NCI-H1694 treated with DMSO at 0.1 percent for 48 hours (cell line): ENCODE measurements at places on chromosomes 1 and 21.

DNA sequence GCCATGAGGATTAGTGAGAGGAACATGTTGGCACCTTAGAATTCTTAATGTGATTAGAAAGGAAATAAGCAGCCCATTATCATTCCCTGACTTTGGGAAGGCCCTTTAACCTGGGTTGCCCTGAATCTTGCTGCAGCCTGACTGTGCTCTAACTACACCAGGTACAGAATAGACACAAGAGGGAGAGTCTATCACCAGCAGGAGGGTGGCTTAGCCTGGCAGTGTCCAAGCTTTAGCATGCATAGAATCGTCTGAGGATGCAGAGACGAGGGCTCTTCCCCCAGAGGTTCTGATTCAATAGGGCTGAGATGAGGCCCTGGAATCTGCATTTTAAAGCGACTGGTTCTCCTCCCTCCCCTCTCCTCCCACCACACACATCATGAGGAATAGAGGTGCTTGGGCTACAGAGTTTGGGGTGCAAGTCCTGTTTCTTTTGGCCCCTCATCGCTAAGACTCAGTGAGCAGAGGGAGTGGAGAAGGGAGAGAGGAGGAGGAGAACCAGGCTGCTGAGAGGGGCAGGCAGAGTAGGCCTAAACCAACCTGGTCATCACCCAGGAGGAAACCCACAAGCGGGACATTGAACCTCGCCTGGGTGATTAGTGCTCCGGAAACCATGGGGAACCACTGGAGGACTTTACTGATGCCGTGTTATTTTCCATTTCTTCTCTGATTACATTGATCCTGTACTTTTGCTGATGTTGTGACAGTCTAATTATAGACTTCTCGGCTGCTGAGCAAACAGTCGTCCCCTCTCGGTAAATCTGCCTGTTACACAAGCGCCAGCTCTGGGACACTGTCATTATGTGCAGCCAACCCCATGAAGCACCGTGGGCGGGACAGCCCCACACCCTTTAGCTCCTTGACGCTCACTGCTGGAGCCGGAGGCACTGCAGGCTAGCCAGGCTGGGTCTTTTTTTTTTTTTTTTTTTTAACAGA is 6.3 kb upstream of the TENT5C start:
- no peak for DNase-seq

DNA sequence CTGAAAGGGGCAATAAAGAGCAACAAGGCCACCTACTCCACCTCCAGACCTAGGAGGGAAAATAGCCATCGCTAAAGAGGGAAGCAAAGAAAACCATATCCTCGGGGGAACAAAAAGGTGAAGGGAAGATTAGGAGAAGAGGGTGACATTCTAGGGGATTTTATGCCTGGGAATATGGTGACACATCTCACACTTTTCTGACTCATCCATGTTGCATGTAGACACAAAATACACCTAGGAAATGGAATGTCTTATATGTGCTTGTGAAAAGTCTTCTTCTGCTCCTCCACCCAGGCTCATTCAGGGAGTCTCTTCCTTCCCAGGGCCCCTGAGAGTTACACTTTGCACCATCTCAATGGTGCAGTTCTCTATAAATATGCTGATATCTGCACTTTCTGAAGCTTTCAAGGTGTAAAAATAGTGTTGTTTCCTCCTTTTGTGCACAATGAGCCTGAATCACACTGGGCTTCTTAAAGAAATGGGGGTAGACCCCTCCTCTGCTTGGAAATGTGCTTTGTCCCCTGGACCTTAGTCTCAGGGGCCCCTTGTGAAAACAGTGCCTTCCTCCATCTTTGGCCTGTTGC is 195.9 kb downstream of the CYYR1 start:
- no peak for DNase-seq

- no peak for DNase-seq
These were observed 89.2 kb downstream of the RIPK4 start for GRCh38 chr21:41677671-41678015.

GRCh38 chr1:154167461-154167860 is 12.6 kb upstream of the NUP210L start:
- no peak for DNase-seq

DNA sequence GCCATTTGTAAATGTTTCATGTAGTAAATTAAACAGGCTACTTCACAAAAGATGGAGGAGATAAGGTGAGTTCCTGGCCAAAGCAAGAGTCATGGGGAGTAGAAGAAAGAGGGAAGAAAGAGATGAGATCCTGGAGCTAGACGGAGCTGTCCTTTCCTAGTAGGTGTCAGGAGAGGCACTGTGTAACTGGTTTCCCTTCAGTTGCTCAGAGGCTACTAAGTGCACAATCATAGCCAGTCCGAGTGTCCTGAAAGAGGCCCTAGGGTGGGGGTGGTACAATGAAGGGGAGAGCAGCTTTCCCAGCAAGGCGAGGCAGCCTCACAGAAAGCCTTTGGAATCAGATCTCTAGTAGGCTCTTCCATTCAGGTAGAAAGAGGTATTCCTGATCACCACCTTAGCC is 390.9 kb downstream of the KCNH1 start:
- no peak for DNase-seq

DNA sequence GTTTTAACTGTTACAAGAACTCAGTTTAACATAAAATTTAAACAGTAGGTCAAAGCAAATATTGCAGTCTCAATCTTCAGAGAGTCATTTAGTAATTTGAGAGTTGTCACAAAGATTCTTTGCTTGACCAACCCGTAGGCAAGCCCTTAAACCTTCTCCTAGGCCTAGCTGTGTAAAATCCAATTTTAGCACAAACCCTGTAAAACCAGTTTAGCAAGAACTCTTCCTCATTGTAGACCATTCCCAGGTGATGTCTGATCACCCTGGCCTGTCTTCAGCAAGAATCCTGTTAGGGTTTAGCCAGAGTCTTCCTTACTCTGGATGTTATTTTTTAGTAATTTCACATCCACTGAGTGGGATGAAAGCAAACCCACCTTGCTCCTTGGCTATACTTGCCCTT is 30.1 kb downstream of the LRIG2 start:
- DNase-seq = no peak

DNA sequence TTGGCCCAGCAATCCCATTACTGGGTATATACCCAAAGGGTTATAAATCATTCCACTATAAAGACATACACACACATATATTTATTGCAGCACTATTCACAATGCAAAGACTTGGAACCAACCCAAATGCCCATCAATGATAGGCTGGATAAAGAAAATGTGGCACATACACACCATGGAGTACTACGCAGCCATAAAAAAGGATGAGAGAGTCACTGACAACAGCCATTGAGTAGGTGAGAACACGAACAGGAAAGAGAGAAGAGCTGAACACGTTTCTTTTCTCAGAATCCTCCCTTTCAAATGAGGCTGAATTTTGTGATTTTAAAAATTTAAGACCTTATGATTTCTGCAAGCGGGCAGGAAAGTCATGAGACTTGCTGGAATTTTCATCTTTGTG is 10.1 kb upstream of the RABGAP1L start:
- no peak for DNase-seq

- peak; percentile 61 for DNase-seq
These were observed 65.4 kb downstream of the SYDE2 start for GRCh38 chr1:85135392-85135798.

DNA sequence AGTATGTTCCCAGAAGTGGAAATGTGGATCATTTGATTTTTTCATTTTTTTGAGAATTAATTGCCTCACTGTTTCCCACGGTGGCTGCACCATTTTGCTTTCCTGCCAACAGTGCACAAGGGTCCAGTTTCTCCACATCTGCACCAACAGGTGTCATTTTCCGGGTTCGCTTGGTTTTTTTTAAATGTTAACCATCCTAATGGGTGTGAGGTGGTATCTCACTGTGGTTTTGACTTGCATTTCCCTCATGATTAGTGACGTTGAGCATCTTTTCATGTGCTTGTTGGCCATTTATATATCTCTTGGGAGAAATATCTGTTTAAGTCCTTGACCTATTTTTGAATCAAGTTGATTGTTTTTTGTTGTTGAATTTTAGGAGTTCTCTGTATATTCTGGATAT is 3.0 kb downstream of the COL6A2 start:
- no peak for DNase-seq

- DNase-seq = no peak
These were observed 3.5 kb downstream of the CD48 start for GRCh38 chr1:160708118-160708517.

GRCh38 chr21:46518983-46519583 is 60.4 kb downstream of the DIP2A start:
- DNase-seq = no peak

DNA sequence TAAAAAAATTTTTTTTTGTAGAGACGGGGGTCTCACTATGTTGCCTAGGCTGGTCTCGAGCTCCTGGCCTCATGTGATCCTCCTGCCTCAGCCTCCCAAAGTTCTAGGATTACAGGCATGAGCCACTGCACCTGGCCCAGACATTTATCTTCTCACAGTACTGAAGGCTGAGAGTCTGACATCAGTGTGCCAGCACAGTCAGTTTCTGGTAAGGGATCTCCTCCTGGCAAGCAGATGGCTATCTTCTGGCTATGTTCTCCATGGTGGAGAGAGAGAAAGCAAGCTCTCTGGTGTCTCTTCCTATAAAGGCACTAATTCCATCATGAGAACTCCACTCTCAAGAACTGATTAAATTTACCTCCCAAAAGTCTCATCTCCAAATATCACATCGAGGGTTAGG is 57.8 kb upstream of the C1orf185 start:
- no peak for DNase-seq

DNA sequence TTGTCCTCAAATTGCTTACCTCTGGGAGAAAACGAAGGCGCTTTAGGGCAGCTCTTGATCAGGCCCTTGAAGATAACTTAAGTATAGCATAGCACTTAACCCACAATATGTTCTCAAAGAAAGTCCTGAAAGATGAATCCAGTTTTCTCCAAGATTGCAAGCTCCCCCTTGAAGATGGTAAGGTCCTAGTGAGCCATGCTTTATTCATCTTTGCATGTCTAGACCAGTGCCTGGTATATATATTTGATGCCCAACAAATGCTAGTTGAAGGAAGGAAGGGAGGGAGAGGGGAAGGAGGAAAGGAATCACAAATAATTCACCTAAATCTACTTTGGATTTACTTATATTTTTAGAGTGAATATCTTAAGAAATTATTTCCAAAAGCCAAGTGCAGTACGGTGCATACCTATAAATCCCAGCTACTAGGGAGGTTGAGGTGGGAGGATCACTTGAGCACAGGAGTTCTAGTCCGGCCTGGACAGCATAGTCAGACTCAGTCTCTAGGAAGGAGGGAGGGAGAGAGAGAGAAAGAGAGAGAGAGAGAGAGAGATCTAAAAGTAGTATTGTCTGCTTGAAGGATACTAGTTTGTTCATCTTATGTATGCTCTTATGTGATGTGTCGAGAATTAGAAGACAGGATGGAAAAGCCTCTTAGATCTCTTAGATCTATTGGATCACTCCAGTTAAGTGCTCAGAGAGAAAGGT is 25.0 kb downstream of the PBX1 start:
- DNase-seq = no peak

DNA sequence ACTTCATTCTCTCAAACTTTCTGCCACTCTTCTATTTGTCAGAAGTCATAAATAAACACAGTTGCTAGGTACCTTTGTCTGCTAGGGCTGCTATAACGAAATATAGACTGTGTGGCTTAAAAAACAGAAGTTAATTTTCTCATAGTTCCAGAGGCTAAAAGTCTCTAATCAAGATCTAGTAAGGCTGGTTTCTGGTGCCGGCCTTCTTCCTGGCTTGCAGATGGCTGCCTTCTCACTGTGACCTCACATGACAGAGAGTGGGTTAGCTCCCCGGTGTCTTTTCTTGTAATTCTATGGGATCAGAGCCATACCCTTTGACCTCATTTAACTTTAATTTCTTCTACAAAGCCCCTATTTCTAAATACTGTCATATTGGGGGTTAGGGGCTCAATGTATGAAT is 5.9 kb downstream of the PDC start:
- no peak for DNase-seq

DNA sequence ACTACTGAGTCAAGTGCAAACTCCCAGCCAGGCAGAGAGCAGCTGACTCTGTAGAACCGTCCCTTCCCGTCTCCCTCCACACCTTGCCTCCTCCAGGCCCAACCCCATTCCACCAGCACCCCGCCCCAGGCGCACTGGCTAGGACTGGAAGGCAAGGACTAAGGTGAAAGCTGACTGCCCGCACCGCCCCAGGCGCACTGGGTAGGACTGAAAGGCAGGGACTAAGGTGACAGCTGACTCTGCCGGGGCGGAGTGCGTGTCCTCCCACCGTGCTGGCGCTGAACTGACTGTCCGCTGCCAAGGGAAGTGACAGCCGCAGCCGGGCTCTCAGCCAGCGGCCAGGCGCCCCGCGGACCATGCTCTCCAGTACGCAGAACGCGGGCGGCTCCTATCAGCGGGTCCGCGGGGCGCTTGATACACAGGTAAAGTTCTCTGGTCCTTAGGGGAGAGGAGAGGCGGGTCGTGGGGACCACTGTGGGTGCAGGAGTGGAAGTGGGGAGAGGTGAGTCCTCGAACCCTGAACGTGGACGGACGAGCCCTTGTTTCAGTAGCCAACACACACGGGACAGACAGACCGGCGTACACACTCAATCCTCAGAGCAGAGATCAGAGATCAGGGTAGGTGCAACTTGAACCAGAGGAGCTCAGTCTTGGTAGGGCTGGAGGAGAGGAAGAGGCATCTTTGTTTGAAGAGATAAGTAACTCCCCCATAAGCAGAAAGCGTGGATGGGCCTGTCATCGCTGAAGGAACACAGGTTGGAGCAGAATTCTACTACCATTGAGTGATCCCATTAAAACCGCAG is 58.0 kb downstream of the RBM11 start:
- no peak for DNase-seq

GRCh38 chr1:98733782-98734112 is 72.2 kb downstream of the SNX7 start:
- no peak for DNase-seq

DNA sequence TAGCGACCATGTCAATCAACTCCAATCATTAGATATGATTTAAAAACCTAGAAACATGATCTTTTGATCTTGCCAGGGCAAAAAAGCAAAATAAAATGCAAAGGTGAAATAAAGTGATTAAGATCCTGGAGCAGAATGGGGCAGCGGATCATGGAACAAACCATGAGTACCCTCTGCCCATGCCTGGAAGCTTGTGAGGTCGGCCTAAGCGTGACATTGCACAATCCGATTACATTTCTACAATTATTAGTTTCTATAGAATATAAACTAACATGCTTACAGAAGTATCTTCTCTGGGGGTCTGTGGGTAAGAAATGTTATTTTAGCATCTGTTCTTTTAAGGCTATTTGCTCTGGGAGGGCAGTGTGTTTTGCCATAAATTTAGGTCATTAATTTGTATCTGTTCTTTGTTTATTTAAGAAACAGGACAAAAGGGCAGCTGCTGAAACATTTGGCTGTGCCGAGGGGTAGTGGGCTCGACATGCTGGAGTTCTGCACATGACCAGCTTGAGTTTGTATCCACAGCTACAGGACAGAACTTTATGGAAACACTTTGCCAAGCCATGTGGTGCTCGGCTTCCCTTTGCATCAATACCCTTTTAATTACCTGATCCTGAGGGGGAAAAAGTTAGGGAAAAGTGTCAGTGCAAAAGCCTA is 55.9 kb downstream of the ZBTB18 start:
- DNase-seq = no peak
